ENCODE measurements at places on chromosomes 4 and X.
A peak's percentile ranks its signal among the peaks of the same experiment; 100 is the strongest.

DNA sequence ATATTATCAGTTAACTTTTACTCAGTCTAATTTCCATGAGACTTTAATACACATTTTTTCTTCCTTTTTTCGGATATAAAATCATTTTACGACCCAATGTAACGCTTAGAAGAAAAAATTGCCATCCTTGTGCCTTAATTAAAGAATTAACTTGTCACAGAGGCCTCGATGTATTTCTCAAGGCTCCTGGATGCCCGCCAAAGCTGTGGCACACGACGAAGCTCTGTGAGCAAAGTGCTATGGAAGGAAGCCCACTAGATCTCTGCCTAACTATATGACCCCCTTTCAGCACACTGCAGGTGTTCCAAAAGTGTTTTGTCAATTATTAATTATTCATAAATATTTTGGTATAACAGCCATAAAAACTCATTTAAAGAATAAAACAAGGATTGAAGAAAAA is 54.4 kb downstream of the TAPT1 start:
- no peak for DNase-seq

GRCh38 chr4:9937078-9937477 is 84.2 kb downstream of the SLC2A9 start:
- DNase-seq, result no peak

DNA sequence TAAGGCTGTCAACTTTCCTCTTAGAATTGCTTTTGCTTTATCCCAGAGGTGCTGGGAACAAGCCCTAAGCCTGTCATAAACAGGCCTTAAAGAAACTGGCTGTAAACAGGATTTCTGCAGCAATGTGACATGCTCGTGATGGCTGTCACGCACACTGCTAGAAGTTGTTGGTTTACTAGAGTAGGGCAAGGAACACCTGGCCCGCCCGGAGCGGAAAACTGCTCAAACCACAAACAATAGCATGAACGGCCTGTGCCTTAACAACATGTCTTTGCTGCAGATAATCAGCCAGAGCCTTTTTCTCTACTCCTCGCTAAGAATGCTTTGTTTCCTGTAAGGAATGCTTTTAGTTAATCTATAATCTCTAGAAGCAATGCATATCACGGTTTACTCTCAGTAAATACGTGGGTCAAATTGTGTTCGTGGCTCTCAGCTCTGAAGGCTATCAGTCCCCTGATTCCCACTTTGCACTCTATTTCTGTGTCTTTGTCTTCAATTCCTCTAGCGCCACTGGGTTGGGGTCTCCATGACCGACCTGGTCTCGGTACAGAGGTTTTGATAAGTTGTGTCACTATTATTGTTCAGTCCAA is 318.3 kb downstream of the GLUD2 start:
- no peak for DNase-seq

DNA sequence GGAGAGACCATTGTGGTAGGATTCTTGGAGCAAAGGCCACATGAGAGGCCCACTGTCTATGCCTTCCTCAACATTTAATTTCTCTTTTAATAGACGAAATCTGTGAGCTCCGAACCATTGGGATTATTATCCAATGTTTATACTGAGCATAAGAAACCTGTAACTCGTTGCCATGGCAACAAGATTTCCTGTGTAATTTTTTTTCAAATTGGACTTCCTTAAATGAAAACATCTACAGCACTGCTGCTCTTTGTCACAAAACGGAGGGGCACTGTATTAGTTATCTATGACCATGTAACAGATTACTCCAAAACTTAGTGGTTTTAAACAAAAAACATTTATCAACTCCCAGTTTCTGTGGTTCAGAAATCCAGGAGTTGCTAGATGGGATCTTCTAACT is 38.7 kb downstream of the PPP1R2C start:
- no peak for DNase-seq

DNA sequence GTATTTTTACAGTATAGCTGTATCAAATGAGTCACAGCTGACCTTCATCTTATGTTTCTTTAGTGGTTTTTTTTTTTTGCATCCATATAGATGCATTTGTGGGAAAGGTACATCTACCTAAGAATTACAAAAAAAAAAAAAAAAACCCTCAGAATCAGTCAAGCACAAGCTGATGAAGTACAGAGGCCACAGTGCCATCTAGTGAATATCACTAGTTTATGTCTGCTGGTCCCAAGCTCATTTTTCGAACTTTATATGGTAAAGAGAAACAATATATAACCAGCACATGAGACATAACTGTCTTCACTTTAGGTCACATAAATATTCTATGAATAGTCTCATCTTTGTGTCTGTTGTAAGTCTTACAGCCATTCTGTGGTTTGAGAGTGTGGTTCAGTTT is 220.1 kb downstream of the DLG3 start:
- peak; percentile 5 for DNase-seq

- no peak for DNase-seq
These were observed 1.0 kb upstream of the TLR1 start for GRCh38 chr4:38805530-38806145.

DNA sequence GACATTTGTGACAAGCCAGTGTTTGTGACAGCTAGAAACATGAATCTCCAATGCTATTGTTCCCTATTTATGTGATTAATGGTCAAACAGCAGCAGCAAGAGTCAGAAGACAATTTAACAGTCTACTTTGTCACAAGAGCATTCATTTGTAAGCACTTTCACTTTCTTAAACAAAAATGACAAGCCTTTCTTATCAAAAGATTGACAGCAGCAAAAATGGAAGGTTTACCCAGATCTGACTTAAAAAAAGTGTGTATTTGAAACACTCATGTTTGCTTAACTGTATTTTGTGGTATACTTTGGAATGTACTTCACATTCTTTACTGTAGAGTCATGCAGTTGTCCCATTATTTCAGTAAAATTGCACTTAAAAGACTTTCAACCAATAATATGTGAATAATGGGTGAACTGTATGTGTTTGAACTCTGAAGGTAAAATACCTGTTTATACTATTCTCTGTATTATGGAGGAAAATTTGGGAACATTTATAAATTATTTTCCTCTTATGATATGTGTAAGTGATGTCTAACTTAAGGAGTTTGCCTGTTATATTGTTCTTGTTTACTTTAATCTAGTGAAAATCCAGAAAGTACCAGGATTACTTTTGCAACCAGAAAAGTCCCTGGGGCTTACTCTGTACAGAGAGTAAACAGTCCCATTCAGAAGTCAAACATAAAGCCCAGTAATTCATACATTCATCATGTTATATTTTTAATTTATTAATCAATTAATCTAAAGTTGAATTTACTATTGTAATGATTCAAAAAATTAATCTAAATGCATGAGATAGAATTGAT is 314.9 kb upstream of the TRAM1L1 start:
- peak; percentile 60 for DNase-seq

- no peak for DNase-seq
These were observed 61.4 kb downstream of the WFS1 start for GRCh38 chr4:6331018-6331417.

GRCh38 chr4:153634738-153635353 is 49.2 kb upstream of the TLR2 start:
- peak; percentile 18 for DNase-seq

- DNase-seq, result no peak
These were observed 11.3 kb upstream of the ANOS1 start for GRCh38 chrX:8743126-8743732.

GRCh38 chr4:24820541-24820940 is 25.2 kb downstream of the SOD3 start:
- no peak for DNase-seq

DNA sequence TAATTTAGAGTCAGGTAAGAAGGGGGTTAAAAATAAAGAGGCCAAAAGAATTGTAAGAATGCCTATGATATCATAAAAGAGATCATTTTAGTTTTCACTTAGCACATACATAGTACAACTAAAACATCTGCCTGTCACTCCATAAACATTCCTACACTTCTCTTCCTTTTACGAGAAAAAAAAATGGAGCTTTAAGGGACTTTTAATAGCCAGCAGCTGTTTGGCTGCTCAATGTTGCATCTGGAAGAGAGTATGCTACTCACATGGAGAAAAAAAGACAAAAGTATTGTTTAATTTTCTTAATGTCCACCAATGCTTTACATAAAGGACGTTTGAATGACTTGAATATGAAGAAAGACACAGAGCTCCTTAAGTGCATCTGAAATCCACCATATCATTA is 48.7 kb upstream of the TNIP3 start:
- DNase-seq, result no peak

- DNase-seq, result no peak
These were observed 6.7 kb upstream of the FAM200B start for GRCh38 chr4:15674926-15675325.

DNA sequence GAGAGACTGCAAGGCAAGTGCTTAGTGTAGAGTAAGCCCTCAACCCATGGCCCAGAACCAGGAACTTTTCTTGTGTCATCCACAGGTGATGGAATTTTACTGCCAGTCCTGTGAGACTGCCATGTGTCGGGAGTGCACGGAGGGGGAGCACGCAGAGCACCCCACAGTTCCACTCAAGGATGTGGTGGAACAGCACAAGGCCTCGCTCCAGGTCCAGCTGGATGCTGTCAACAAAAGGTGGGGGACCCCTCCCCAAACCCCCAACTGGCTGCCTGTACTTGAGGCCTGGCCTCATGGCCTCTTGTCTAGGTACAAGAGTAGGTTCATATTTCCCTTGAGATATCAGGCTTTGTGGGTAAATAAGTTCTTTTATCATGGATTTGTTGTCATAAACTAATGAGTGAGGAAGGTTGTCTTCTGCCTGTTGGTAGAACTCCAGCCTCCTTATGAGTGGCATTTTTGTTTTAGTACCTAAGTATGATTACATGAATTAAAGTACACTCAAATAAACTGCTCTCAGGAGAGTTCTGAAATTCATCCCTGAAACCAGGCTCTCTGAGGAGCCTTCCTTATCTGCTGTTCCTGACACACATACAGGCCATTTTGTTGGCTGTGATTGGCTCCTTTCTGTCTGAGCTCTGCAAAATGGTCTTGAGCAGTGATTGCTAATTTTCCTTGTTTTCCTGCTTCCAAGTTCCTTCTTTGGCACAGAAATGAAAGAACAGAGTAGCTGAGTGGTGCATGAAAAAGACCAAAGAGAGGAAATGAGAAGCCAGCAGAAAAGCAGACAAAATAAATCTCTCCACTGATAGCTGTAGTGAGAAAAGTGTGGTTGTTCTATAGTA is 51.4 kb upstream of the MND1 start:
- no peak for DNase-seq

DNA sequence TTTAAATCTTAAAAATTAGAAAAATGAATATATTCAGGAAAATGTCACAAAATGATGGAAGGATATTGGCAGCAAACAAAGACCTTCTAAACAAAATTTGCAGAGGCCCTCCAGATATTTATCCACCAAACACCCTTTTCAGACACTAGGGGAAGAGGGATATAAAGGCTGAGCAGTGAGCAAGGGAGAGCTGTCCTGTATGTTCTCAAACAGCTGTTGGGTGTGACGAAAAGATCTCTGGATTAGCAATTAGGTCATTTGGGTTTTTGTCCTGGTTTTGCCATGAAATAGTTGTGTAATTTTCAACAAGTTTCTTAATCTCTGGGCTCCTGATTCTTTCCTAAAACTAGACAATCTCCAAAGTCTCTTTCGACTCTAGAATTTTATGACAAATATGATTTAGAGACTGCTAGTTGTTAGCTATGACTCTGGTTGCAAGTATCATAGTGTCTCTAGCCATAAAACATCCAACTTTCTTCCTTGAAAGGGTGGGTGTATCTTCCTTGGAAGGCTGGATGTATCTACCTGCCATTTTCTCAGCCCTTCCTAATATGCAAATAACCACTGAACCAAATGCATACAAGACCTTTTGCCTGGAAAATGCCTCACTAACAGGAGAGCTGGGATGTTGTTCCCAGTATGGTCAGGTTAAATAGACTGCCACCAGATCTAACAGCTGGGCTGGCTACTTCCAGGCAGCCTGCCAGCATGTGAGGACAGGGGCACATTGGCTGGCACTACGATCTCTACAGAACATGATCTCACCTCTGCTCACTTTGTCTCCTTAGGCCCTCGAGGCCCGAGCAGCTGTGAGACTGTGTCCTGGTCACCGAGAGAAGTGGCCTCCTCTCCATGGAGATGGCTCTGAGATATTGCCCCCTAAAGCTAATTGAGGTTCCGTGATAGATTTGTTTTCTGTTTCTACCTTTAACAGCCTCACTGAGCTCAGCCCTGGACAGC is 225.5 kb upstream of the JADE1 start:
- no peak for DNase-seq

- no peak for DNase-seq
These were observed at the start of gene NAP1L5 for GRCh38 chr4:88697588-88698329. Gene NAP1L5, minus strand, starts transcription at chr4:88697829. Its CDS starts 75 bp downstream, at chr4:88697754.

DNA sequence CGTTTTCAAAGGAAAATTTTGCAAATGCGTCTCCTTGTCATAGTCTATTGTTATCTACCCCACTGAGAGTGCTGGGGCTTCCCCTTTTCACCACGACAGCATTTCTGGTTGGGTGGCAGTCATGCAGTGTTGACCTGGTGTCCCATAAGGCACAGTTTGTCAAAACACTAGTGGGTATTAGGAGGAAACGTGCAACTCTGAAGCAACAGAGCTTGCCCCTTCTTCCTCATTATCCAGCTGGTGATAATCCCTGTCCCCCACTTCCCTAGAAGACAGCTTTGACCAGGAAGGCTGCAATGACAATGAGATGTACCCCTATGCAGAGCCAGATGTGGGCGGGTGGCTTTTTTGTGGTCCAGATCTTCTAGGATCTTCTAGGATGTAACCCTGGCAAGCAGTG is 1.8 kb downstream of the TBC1D1 start:
- no peak for DNase-seq

GRCh38 chr4:76607266-76607799 is 172.3 kb downstream of the SHROOM3 start:
- DNase-seq, result no peak

DNA sequence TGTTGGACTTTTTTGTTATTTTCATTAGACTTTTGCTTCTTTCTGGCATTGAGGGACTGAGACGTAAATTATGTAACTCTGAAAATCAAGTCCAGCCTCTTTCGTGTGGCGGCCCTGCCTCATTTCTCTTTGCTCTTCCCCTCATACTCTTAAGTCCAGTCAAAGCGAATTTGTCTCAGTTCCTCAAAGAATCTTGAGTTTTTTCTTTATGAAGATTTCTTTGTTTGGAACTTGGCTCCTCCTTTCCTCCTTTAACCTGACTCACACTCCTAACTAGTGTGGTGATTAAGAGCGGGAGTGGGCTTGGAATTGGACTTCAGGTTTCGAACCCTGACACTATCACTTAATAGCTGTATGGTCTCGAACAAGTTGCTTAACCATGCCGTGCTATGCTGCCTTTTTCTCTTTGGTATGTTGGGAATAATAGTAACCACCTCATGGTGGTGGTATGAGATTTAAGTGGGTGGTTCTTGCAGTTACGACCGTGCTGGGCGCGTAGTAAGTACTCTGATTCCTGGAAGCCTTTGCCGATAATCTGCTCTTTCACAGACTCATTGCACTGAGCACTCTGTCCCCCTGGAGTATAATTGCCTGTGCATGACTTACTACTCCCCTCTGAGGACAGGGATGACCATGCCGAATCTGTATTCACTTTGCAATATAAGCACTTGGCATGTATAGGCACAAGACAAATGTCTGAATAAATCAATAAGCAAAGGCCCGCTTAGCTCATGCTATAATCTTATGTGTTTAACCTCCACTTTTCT is 19.1 kb downstream of the FNIP2 start:
- no peak for DNase-seq

GRCh38 chr4:41647383-41647782 is 101.1 kb downstream of the PHOX2B start:
- no peak for DNase-seq

GRCh38 chr4:75555294-75556164 is at the start of gene ODAPH:
Gene ODAPH, plus strand, starts transcription at chr4:75556066. Its CDS starts 17 bp downstream, at chr4:75556083.
- DNase-seq, result peak; percentile 90
